ENCODE measurements at places on chromosomes 3 and 15. TPM values are rescaled to one million over a fixed set of nuclear protein-coding genes. Genes with fewer than 3 reads are reported as not detected.

The ZNF710 gene
- 43.7 TPM for total RNA-seq

GRCh38 chr3:77411334-77411733 is 371.4 kb downstream of the ROBO2 start:
- H3K4me1 ChIP-seq = no peaks in the 10 kb centered on the region
- H3K27ac ChIP-seq = no peak overlapping the region
- no peak overlapping the region for H3K4me3 ChIP-seq
- H3K27me3 ChIP-seq = no peaks in the 10 kb centered on the region
- H3K36me3 ChIP-seq = no peaks in the 10 kb centered on the region

The BSN gene
- total RNA-seq = 0.21 TPM

- H3K27ac ChIP-seq = no peak overlapping the region
- DNase-seq = peak; percentile 52
- no peaks in the 10 kb centered on the region for H3K36me3 ChIP-seq
- no peaks in the 10 kb centered on the region for H3K4me1 ChIP-seq
These were observed 617.5 kb downstream of the ZPLD1 start for GRCh38 chr3:103052236-103052830.

The PDCD7 gene
- 21.2 TPM for total RNA-seq

- no peak overlapping the region for H3K27ac ChIP-seq
- no peaks in the 10 kb centered on the region for H3K36me3 ChIP-seq
- no peaks in the 10 kb centered on the region for H3K27me3 ChIP-seq
- no peak overlapping the region for H3K4me3 ChIP-seq
These were observed 381.2 kb downstream of the WDR72 start for GRCh38 chr15:53378096-53378800.

- H3K36me3 ChIP-seq = no peaks in the 10 kb centered on the region
- DNase-seq = no peak
- H3K4me3 ChIP-seq = no peak overlapping the region
- no peaks in the 10 kb centered on the region for H3K4me1 ChIP-seq
These were observed 140.4 kb downstream of the PCCB start for GRCh38 chr3:136390574-136390973.

- H3K27ac ChIP-seq = no peak overlapping the region
- H3K4me1 ChIP-seq = no peaks in the 10 kb centered on the region
- H3K36me3 ChIP-seq = no peaks in the 10 kb centered on the region
- no peak overlapping the region for H3K4me3 ChIP-seq
These were observed 1041.2 kb downstream of the TUSC7 start for GRCh38 chr3:117750674-117751269.

The SENP7 gene
- 8.6 TPM for total RNA-seq

- no peak overlapping the region for H3K4me3 ChIP-seq
- H3K27ac ChIP-seq = peak overlapping the region; percentile 65
- H3K4me1 ChIP-seq = peaks cover 38% of the 10 kb centered on the region
- H3K27me3 ChIP-seq = no peaks in the 10 kb centered on the region
- DNase-seq = peak; percentile 32
- H3K36me3 ChIP-seq = no peaks in the 10 kb centered on the region
These were observed 144.6 kb downstream of the LPP start for GRCh38 chr3:188298585-188298984.

DNA sequence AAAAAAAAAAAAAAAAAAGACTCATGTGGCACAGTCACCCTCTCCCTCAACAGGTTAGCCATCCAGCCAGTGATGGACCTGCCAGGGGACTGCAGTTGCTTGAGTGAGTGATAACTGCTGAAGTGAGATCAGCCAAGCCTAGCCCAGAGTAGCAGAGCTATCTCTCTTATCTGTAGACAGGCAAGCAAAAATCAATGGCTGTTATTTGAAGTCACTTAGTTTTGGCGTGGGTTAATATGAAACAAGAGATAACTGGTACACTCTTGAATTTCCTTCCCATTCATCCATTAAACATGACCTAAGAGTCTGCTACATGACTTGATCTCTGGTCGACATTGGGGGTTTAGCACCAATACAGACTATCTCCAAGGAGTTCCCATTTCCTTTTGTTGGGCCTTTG is 51.2 kb upstream of the TNIK start:
- DNase-seq = no peak
- no peaks in the 10 kb centered on the region for H3K36me3 ChIP-seq
- no peaks in the 10 kb centered on the region for H3K27me3 ChIP-seq

DNA sequence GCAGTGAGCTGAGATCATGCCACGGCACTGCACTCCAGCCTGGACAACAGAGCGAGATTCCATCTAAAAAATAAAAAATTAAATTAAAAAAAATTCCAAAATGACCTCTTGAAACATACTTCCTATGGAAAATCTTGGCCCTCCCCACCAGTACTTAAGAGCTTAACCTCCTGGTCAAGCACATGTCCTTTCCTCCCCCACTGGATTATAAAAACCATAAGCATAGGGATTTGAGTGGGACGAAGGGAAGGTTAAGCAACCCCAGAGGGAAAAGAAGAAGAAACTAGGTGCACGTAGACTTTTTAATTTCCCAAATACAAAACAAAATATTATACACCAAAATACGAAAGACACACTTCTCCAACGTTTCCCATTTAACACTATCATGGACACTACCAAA is 25.3 kb downstream of the SLC4A7 start:
- H3K4me1 ChIP-seq = no peaks in the 10 kb centered on the region
- H3K27me3 ChIP-seq = no peaks in the 10 kb centered on the region

The DOCK3 gene
- 0.02 TPM for total RNA-seq

DNA sequence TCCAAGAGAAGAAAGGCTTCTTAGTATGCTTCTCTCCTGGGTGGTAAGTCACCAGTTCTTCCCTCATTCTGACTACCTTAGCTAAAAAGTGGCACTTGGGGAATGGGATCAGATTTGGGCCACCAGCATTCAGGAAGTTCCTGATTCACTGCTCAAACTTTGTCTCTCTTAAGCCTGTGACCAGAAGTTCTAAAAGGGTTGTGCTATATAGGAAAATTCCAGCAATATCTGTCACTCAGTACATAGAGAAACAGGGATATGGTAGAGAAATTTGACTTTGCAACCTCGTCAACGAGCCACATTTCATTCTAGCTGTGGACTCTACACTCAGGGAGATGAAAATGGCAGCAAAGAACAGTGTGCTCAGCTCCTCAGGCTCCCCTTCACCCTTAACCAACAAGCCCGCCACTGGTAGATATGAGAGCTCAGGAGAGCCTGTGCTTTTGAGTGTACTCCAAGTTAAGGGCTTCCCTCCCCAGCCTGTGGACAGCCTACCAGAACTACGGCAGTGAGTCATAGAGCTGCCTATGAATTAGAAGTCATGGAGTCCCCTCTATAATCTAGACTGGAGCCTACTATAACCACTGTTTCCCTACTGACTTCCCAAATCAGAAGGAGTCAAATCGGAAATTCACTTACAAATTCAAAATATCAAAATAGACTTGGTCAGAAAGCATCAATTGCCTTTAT is 52.6 kb upstream of the MYO5C start:
- H3K27ac ChIP-seq = no peak overlapping the region
- H3K4me1 ChIP-seq = no peaks in the 10 kb centered on the region
- no peaks in the 10 kb centered on the region for H3K36me3 ChIP-seq

The AMIGO3 gene
- total RNA-seq = not detected

The PPP2R3A gene
- 22.0 TPM for total RNA-seq

DNA sequence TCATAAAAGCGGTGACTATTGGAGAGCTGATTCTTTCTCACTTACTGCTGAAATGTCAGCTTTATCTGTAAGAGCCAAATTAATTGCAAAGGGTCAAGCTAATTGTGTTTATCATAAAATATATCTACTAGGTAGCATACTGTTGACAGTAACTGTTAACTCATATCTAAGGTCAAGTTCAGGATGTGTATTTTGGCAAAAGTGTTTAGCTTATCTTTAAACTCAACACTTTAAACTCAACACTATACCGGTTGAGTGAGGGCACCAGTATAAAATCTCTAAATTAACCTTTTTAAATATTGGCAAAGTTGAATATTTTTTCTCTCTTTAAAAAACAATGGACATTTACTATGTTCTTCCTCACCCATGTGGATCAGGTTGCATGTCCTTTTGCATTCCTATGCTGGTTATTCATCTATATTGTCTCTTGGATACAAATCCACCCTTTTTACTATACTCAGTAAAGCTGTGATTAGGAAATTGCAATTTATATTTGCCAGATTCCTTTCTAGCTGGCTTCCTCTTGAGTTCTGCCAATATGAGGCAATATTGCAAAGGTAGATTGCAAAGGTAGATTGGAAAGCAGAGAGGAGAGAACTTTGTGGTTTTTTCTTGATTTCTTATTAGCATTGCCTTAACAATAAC is 344.6 kb upstream of the DCBLD2 start:
- no peak for DNase-seq
- no peaks in the 10 kb centered on the region for H3K27me3 ChIP-seq
- H3K4me3 ChIP-seq = no peak overlapping the region
- no peaks in the 10 kb centered on the region for H3K4me1 ChIP-seq
- H3K36me3 ChIP-seq = no peaks in the 10 kb centered on the region
- no peak overlapping the region for H3K27ac ChIP-seq

- H3K4me1 ChIP-seq = no peaks in the 10 kb centered on the region
- H3K4me3 ChIP-seq = no peak overlapping the region
- H3K27me3 ChIP-seq = no peaks in the 10 kb centered on the region
- H3K27ac ChIP-seq = no peak overlapping the region
- no peaks in the 10 kb centered on the region for H3K36me3 ChIP-seq
These were observed 384.7 kb downstream of the PDCD6IP start for GRCh38 chr3:34183114-34183513.

DNA sequence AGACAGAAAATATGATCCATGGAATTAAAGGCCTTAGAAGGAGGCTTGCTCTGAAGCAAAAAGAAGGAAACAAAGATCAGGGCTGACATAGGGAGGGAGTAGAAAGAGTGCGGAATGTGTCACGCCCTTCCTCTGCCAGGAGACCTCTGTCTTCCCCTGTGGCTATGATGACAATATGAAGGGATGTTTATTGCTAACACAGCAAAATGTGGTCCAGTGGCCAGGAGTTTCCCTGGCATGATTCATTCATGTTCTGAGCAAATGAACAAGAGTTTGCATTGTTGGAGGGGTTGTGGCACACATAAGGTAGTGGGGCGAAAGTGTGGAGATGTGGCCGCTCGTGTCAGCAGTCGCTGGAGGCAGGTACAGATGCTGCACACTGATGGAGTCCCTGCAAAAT is 169.4 kb downstream of the SHQ1 start:
- H3K27me3 ChIP-seq = no peaks in the 10 kb centered on the region
- no peaks in the 10 kb centered on the region for H3K36me3 ChIP-seq
- H3K4me1 ChIP-seq = no peaks in the 10 kb centered on the region
- no peak for DNase-seq
- H3K4me3 ChIP-seq = no peak overlapping the region
- H3K27ac ChIP-seq = no peak overlapping the region

GRCh38 chr3:114005481-114005880 is 50.8 kb downstream of the CCDC191 start:
- no peak for DNase-seq
- no peak overlapping the region for H3K4me3 ChIP-seq
- H3K27me3 ChIP-seq = no peaks in the 10 kb centered on the region
- no peak overlapping the region for H3K27ac ChIP-seq
- no peaks in the 10 kb centered on the region for H3K36me3 ChIP-seq

The CDHR4 gene
- total RNA-seq = not detected

The ZNF197 gene
- total RNA-seq = 10.5 TPM

DNA sequence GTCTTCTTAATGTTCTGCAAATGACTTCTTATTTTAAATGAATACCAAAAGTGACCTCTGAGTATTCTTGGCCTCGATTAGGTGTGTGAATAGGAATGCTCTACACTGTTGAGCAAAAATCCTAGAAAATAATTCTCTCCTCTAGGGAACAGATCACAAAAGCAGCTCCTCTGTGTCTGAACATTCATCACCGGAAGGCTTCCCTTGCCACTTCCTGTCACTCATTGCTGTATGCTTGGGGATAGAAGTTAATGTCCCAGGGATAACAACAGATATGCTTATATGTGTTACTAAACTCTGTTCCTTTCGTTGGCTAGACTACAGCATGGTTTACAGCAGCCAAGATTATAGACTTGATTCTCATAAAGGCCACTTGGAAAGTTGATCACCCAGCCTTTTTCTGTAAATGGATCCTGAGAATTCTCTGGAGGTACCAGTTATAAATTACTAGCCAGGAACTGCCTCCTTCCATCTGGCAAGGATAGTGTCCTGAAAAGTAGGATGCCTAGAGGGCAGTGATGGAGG is 16.0 kb upstream of the PTX3 start:
- H3K36me3 ChIP-seq = no peaks in the 10 kb centered on the region
- H3K27me3 ChIP-seq = no peaks in the 10 kb centered on the region
- DNase-seq = no peak
- no peak overlapping the region for H3K4me3 ChIP-seq
- no peak overlapping the region for H3K27ac ChIP-seq

DNA sequence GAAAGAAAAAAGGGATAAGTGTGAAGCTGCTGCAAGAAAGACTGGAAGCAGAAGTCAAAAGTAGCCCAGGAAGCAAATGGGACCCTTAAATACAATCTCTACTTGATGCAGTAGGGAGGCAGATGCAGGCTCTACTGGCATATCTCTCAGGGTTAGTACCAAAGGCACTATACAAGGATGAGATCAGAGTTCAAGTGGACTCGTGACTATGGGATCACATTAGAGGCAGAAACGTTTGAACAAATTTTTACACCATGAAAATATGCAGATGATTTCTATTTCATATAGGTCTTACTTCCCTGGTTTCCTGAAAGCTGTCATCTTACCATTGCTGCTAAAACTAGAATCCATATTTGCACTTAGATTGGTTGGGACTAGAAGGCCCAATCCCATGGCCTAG is 27.7 kb upstream of the ANXA2 start:
- H3K4me3 ChIP-seq = no peak overlapping the region
- no peak overlapping the region for H3K27ac ChIP-seq
- no peak for DNase-seq
- H3K4me1 ChIP-seq = no peaks in the 10 kb centered on the region
- no peaks in the 10 kb centered on the region for H3K36me3 ChIP-seq

The LSMEM2 gene
- not detected for total RNA-seq

The FRMD5 gene
- 3.4 TPM for total RNA-seq

DNA sequence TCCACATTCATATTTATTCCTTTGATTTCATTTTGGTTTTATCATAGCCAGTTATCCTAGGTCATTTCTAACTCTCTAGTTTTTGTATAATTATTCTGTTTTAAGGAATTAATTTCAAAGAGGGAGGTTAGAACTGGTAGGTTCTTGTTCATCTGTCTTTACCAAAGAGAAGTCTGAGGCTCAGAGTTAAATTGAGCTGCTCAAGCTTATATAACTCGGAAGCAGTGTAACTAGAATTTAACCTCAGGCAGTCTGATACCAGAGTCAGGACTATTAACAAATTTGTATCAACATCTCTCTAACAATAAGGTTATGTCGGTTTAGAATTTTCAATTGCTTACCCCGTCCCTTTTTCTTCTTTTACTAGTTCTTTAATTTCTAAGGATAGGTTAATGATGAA is 84.1 kb downstream of the AKAP13 start:
- H3K27me3 ChIP-seq = no peaks in the 10 kb centered on the region
- H3K4me3 ChIP-seq = no peak overlapping the region
- DNase-seq = no peak
- H3K36me3 ChIP-seq = no peaks in the 10 kb centered on the region

GRCh38 chr15:61811952-61812351 is 248.3 kb downstream of the VPS13C start:
- no peak for DNase-seq
- no peak overlapping the region for H3K4me3 ChIP-seq
- H3K4me1 ChIP-seq = no peaks in the 10 kb centered on the region
- H3K27me3 ChIP-seq = no peaks in the 10 kb centered on the region
- H3K27ac ChIP-seq = no peak overlapping the region
- H3K36me3 ChIP-seq = no peaks in the 10 kb centered on the region

Measured in colonic mucosa (tissue), 4 donors.